Gastroesophageal sphincter (tissue), 4 donors: ENCODE measurements at places on chromosomes 2 and 18. TPM values are rescaled to one million over a fixed set of nuclear protein-coding genes. Genes with fewer than 3 reads are reported as not detected.

- ATAC-seq, result no peak
Measured at GRCh38 chr18:3458952-3459853, 9.2 kb downstream of the TGIF1 start.

- ATAC-seq, result no peak
Measured at GRCh38 chr2:189803431-189803830, 19.2 kb downstream of the PMS1 start.

- no peak for ATAC-seq
Measured at GRCh38 chr2:56130463-56131070, 53.2 kb upstream of the CCDC85A start.

- ATAC-seq, result no peak
Measured at GRCh38 chr2:74822771-74823566, 11.0 kb upstream of the HK2 start.

The AKAIN1 gene
- not detected for total RNA-seq

- no peak for ATAC-seq
Measured at GRCh38 chr2:33681364-33681757, 82.3 kb upstream of the FAM98A start.

The EMILIN1 gene
- total RNA-seq, result 140 TPM

The TOGARAM2 gene
- total RNA-seq, result 1.8 TPM
